B cell (primary cell): ENCODE measurements at places on chromosomes 12 and 14. TPM values are rescaled to one million over a fixed set of nuclear protein-coding genes. Genes with fewer than 3 reads are reported as not detected.

HOXC5 gene
- polyA plus RNA-seq, result not detected in 2 replicates

- no peaks in the 10 kb centered on the region for H3K4me1 ChIP-seq
- H3K27me3 ChIP-seq, result no peaks in the 10 kb centered on the region
- no peak overlapping the region for H3K27ac ChIP-seq
- H3K36me3 ChIP-seq, result no peaks in the 10 kb centered on the region
- H3K4me3 ChIP-seq, result no peak overlapping the region
Observed at GRCh38 chr14:87696485-87696884, 296.5 kb downstream of the GALC start.

DNA sequence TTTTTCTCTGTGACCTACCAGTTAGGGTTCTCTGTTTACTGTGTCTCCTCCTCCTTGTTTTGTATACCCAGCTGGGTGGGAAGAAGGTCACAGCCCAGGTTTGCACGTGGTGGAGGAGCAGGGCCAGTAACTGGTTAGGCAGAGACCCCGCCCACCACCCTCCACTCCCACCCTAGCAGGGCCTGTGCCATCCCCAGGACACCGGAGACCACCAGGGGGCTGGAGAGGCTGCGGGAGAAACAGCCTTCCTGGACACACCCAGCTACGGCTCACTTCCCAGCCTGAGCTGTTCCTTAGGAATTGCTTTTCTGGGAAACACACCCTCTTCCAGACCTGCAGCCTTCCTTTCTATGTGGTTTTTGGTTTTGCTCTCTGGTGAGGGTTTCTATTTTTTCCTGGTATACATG, 21.1 kb downstream of the BDKRB2 start:
- no peaks in the 10 kb centered on the region for H3K36me3 ChIP-seq
- no peak overlapping the region for H3K27ac ChIP-seq
- H3K27me3 ChIP-seq, result no peaks in the 10 kb centered on the region
- H3K4me1 ChIP-seq, result no peaks in the 10 kb centered on the region

BHLHE41 gene
- 1.7 and 12.0 TPM in 2 replicates for polyA plus RNA-seq

DYNLL1 gene
- polyA plus RNA-seq, result 74.3 and 116 TPM in 2 replicates

AQP2 gene
- polyA plus RNA-seq, result not detected in 2 replicates

DNA sequence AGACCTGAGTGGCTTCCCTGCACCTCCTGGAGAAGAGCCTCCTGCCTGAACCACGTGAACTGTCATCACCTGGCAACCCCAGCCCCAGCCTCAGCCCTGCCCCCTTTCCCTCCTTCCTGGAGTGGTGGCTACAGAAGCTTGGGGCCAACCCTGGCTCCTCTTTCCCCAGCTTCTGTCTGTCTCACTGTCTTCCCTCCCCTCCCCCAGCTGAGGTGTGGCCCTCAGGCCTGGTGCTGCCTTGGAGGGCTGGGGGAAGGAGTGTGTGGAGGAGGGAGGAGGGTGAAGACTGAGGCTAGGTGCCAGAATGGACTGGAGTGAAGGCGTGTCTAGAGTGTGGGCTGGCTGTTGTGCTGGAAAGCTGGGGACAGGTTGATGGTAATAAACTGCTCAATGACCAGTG, 9.7 kb downstream of the NFATC4 start:
- peaks cover 8% of the 10 kb centered on the region for H3K27me3 ChIP-seq
- no peak for DNase-seq
- H3K27ac ChIP-seq, result no peak overlapping the region
- H3K4me3 ChIP-seq, result no peak overlapping the region

- no peaks in the 10 kb centered on the region for H3K27me3 ChIP-seq
- peaks cover 32% of the 10 kb centered on the region for H3K36me3 ChIP-seq
- H3K4me1 ChIP-seq, result peaks cover 59% of the 10 kb centered on the region
Observed at GRCh38 chr12:55931780-55932550, 1.0 kb downstream of the DGKA start.
